Activated naive CD8-positive, alpha-beta T cell treated with anti-CD3 and anti-CD28 coated beads, Interleukin-2, amount 10 ng/mL, durations not matched to agents 7 days and 5 days (primary cell): ENCODE measurements at places on chromosomes 2 and 18. TPM values are rescaled to one million over a fixed set of nuclear protein-coding genes. Genes with fewer than 3 reads are reported as not detected.

DNA sequence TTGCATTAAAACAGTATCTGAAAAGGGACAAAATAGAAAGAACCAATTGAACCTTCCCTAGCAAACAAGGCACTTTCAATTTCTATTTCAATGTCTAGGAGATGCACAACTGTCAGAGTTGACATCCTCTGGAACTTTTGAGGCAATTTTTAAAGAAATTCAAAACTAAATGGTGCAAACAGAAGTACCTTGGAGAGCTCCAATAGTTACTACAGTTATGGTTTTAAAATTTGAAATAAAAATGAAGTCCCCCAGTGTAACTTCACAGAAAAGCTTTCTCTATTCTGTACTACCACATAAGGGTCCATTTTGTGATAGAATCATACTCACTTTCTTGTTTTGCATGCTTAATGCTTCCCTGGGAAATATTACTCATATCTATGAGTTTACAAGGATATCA lies 162.1 kb downstream of the KCNH7 start:
- DNase-seq, result no peak

Gene PROKR1
- not detected for total RNA-seq

DNA sequence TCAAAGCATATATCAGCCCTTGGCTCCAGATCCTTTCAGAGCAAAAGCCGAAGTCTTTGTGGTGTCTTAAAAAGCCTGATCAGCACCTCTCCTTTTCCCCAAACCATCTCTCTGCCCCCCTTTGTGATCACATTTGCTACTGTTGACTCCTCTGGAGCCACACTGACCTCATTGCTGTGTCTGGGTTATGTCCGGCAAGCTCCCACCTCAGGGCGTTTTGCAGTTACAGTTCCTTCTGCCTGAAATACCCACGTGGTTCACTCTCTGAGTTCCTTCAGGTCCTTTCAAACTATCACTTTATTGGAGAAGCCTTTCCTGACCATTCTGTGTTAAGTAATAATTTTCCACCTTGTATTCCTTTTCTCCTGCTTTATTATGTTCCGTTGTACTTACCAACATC lies 11.8 kb downstream of the C2orf69 start:
- H3K4me3 ChIP-seq, result no peak overlapping the region
- H3K27ac ChIP-seq, result no peak overlapping the region
- H3K36me3 ChIP-seq, result peaks cover 35% of the 10 kb centered on the region
- peaks cover 6% of the 10 kb centered on the region for H3K4me1 ChIP-seq
- DNase-seq, result no peak

GRCh38 chr2:38505779-38506178 lies 96.9 kb downstream of the HNRNPLL start:
- peaks cover 2% of the 10 kb centered on the region for H3K36me3 ChIP-seq
- H3K4me3 ChIP-seq, result no peak overlapping the region
- H3K27ac ChIP-seq, result no peak overlapping the region
- DNase-seq, result no peak
- H3K4me1 ChIP-seq, result peaks cover 7% of the 10 kb centered on the region

Gene ANKRD23
- total RNA-seq, result 16.5 TPM

- H3K27ac ChIP-seq, result no peak overlapping the region
- H3K4me1 ChIP-seq, result peaks cover 29% of the 10 kb centered on the region
- H3K4me3 ChIP-seq, result no peak overlapping the region
- no peaks in the 10 kb centered on the region for H3K27me3 ChIP-seq
- H3K36me3 ChIP-seq, result peaks cover 13% of the 10 kb centered on the region
Measured at GRCh38 chr2:55618275-55619055, 1.0 kb upstream of the PPP4R3B start.
